Stomach (tissue), 19 donors: ENCODE measurements at places on chromosomes 5 and 9. TPM values are rescaled to one million over a fixed set of nuclear protein-coding genes. Genes with fewer than 3 reads are reported as not detected.

DNA sequence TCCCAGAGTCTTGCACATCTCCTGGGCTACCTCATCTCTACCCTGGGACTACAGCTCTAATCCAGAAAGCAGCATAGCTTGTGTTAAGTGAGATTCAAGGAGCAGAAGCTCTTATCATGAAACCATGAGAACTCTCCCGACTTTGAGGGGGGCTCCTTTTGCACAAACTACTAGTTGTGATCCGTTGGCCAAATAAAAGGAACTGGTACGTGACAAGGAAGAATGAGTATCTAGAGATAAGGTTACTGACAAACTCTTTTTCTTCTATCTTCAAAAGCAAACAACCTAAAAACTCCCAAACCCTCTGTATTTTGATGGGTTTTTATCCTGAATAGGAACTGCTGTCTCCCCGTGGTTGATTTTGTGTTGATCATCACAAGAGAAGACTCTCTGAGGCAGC lies 168.5 kb downstream of the SLC24A2 start:
- no peaks in the 10 kb centered on the region for H3K36me3 ChIP-seq
- no peak overlapping the region for H3K27ac ChIP-seq
- DNase-seq: no peak

- H3K4me3 ChIP-seq: no peak overlapping the region
- no peak overlapping the region for H3K27ac ChIP-seq
- peak; percentile 88 for DNase-seq
- no peaks in the 10 kb centered on the region for H3K27me3 ChIP-seq
- peaks cover 8% of the 10 kb centered on the region for H3K36me3 ChIP-seq
Measured at GRCh38 chr9:123642291-123643278, 286.6 kb downstream of the CRB2 start.

- no peak overlapping the region for H3K4me3 ChIP-seq
- H3K27ac ChIP-seq: no peak overlapping the region
- H3K4me1 ChIP-seq: no peaks in the 10 kb centered on the region
Measured at GRCh38 chr5:5932824-5933223, 445.5 kb downstream of the MED10 start.

The DAPK1 gene
- 88.7 TPM for total RNA-seq

GRCh38 chr9:36023260-36024048 lies 13.3 kb upstream of the RECK start:
- H3K27me3 ChIP-seq: no peaks in the 10 kb centered on the region
- H3K27ac ChIP-seq: no peak overlapping the region
- peak; percentile 91 for DNase-seq

GRCh38 chr5:9927106-9927505 lies 297.0 kb upstream of the TAS2R1 start:
- H3K36me3 ChIP-seq: no peaks in the 10 kb centered on the region
- H3K27ac ChIP-seq: no peak overlapping the region
- no peaks in the 10 kb centered on the region for H3K27me3 ChIP-seq
- no peaks in the 10 kb centered on the region for H3K4me1 ChIP-seq
- H3K4me3 ChIP-seq: no peak overlapping the region

- peaks cover 16% of the 10 kb centered on the region for H3K4me1 ChIP-seq
- DNase-seq: no peak
- no peak overlapping the region for H3K4me3 ChIP-seq
- no peaks in the 10 kb centered on the region for H3K27me3 ChIP-seq
Measured at GRCh38 chr9:38226491-38226951, 157.5 kb upstream of the SHB start.
